Activated CD4-positive, alpha-beta T cell treated with anti-CD3 and anti-CD28 coated beads for 36 hours (primary cell): ENCODE measurements at places on chromosomes 7 and 10. TPM values are rescaled to one million over a fixed set of nuclear protein-coding genes. Genes with fewer than 3 reads are reported as not detected.

DNA sequence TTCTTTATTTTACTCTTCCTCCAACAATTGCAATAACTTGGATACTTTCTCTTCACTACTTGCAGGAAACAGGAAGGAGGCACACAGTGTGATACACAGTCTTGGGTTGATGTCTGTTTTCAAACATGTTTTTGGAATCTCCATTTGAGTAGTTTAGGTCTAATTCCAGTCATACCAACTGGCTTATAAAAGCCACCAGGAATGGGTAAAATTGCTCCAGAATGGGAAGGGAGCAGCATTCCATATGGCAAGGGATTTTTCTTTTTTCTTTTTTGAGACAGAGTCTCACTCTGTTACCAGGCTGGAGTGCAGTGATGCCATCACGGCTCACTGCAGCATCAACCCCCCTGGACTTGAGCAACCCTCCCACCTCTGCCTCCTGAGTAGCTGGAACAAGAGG is 545.1 kb upstream of the GALNT17 start:
- DNase-seq, result no peak

GRCh38 chr10:14779001-14779651 is 4.4 kb upstream of the FAM107B start:
- no peak for DNase-seq

- no peak for DNase-seq
Measured at GRCh38 chr10:74488907-74489306, 337.5 kb upstream of the KAT6B start.

DNA sequence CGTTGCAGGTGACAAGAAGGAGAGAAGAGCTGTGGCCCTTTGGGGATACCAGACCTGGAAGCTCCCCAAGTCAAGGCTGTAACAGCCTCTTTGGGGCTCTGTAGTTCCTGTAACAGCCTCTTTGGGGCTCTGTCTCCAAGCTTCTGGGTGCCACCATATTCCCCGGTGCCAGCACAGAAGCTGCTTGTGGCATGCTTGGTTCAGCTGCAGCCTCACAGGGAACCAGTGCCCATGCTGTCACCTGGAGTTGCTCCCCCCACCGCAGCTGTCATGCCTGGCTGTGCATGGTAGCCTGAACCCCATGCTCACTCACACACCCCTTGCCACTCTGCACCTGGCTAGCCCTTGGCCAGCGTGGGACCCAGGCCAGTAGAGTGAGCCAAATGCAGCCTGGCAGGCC is 109.1 kb downstream of the ELAPOR2 start:
- no peak for DNase-seq

GDF2 gene
- total RNA-seq, result not detected
